ENCODE measurements at places on chromosomes 5 and 9. TPM values are rescaled to one million over a fixed set of nuclear protein-coding genes. Genes with fewer than 3 reads are reported as not detected.

The PAEP gene
- total RNA-seq: not detected

The FBP2 gene
- total RNA-seq: not detected

The EGFLAM gene
- 1.6 TPM for total RNA-seq

The FOXI1 gene
- not detected for total RNA-seq

The KLHL3 gene
- 1.6 TPM for total RNA-seq

The TRIP13 gene
- 9.2 TPM for total RNA-seq

The ORM2 gene
- total RNA-seq: not detected

The APBA1 gene
- 15.3 TPM for total RNA-seq

The CCL27 gene
- not detected for total RNA-seq

The NAIP gene
- 5.3 TPM for total RNA-seq

The AGXT2 gene
- not detected for total RNA-seq

The SPDL1 gene
- 14.1 TPM for total RNA-seq

The GRM6 gene
- not detected for total RNA-seq

The STK32A gene
- 44.4 TPM for total RNA-seq

The CDC20B gene
- not detected for total RNA-seq

The MCTP1 gene
- total RNA-seq: under 0.01 TPM

The ADGRD2 gene
- not detected for total RNA-seq

The GFRA3 gene
- not detected for total RNA-seq

The ENTPD2 gene
- not detected for total RNA-seq

The GNA14 gene
- 2.0 TPM for total RNA-seq

The C9 gene
- total RNA-seq: not detected

The TAF11L10 gene
- total RNA-seq: 0.39 TPM

The NFIB gene
- 5.2 TPM for total RNA-seq

The SLC6A3 gene
- not detected for total RNA-seq

The GRXCR2 gene
- under 0.01 TPM for total RNA-seq

The BARHL1 gene
- not detected for total RNA-seq

The OLFM1 gene
- total RNA-seq: 0.39 TPM

The INSL4 gene
- total RNA-seq: not detected

The CCNG1 gene
- 174 TPM for total RNA-seq

The STKLD1 gene
- 2.7 TPM for total RNA-seq

The SLC9A3 gene
- 1.6 TPM for total RNA-seq

The WNK2 gene
- not detected for total RNA-seq

The DRD1 gene
- not detected for total RNA-seq

The IFNK gene
- total RNA-seq: not detected

The TSSK1B gene
- 0.79 TPM for total RNA-seq

The IRX4 gene
- not detected for total RNA-seq

The DTWD2 gene
- 5.0 TPM for total RNA-seq

The ANKRD18B gene
- total RNA-seq: 0.79 TPM

The ARSI gene
- 9.4 TPM for total RNA-seq

The LCN15 gene
- not detected for total RNA-seq

The PCDHGB2 gene
- total RNA-seq: 2.4 TPM

The PCDHA12 gene
- 0.11 TPM for total RNA-seq

The CD274 gene
- total RNA-seq: 2.3 TPM

The C8G gene
- 3.9 TPM for total RNA-seq

The MIGA2 gene
- 30.3 TPM for total RNA-seq

The ENTREP1 gene
- 0.39 TPM for total RNA-seq

The AGGF1 gene
- total RNA-seq: 20.6 TPM

The BAAT gene
- not detected for total RNA-seq

The CBY3 gene
- total RNA-seq: not detected

The KCNV2 gene
- not detected for total RNA-seq

The TIGD6 gene
- 9.4 TPM for total RNA-seq

All from placental epithelial cell (primary cell).